8988T (cell line): ENCODE measurements at places on chromosomes 12 and 14.

- DNase-seq = no peak
Measured at GRCh38 chr12:124487066-124487833, 80.2 kb downstream of the NCOR2 start.

DNA sequence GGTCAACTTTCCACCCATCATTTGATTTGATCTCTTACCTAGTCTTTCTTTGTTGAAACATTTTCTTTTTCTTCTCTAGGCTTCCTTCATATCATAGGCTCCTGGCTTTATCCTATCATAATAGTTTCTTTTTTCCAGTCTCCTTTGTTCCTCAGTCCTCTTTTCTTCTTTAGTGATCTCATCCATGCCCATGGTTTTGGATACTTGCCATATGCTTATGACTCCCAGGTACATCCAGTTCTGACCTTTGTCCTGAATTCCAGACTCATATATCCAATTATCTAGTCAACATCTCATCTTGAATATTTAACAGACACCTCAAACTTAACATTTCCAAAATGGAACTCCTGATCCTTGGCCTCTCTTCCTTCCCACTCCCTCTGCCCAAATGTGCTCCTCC is 36.1 kb upstream of the KRAS start:
- no peak for DNase-seq

DNA sequence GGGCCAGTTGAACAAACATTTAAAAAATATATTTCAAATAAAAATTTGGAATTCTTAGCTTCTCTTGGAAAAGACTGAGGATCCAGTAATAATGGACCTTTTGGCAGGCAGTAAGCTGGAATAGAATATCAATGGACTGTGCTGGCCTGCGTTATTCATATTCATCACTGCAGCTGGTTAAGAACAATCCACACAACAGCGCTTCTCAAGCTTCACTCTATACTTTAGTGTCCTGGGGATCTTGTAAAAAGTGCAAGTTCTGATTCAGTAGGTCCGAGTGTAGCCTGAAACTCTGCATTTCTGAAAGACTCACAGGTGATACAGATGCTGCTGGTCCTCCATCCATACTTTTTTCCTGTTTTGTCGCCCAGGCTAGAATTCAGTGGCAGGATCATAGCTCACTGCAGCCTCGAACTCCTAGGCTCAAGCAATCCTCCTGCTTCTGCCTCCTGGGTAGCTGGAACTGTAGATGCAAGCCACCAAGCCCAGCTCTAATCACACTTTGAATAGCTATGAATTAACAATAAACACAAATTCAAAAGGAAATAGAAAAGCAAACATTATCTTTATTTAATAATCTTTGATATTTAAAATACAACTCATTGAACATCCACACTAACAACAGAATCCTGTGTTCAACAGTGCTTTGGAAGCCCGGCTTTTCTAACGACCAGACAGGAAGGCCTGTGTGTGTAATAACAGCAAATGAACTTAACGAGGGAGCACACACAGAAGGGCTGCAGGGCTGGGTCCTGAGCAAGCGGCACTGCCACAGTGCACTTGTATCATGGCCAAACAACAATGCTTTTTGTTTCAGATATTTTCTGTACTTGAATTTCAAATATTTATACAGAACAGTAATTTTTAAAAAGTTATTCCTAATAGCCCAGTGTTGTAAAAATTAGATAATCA is 18.4 kb upstream of the TRIP11 start:
- DNase-seq = no peak

GRCh38 chr12:6646276-6647082 is 753 bp downstream of the ACRBP start:
- no peak for DNase-seq

DNA sequence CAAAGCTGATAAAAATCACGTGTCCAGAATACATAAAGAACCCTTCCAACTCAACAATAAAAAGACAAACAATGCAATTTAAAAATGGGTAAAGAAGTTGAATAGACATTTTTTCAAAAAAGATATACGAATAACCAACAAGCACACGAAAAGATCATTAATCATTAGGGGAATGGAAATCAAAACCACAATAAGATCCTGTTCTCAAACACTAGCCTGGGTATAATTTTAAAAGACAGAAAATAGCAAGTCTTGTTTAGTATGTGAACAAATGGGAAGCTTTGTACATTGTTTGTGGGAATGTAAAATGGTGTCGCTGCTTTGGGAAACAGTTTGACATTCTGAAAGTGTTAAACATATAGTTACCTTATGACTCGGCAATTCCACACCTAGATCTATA is 86.3 kb upstream of the LMNTD1 start:
- no peak for DNase-seq

GRCh38 chr12:18683327-18684013 is 54.3 kb downstream of the PLCZ1 start:
- no peak for DNase-seq

DNA sequence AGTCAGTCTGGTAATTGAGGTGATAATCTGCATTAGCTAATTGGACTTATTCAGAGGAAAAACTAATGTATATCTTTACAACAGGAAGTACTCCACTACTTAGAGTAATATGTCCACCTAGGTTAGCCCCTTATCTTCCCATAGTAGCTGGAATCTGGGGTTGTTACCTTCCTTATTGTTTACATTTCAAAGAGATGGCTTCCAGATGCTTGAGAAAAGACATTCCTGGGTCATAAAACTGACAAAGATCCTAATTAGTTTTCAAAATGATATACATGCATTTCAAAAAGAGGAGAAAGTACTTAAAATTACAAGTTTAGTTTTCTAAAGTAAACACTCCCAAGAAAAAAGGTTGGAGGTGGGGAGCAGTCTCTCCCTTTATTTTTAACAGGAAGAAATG is 78.1 kb downstream of the RPL10L start:
- DNase-seq = no peak

DNA sequence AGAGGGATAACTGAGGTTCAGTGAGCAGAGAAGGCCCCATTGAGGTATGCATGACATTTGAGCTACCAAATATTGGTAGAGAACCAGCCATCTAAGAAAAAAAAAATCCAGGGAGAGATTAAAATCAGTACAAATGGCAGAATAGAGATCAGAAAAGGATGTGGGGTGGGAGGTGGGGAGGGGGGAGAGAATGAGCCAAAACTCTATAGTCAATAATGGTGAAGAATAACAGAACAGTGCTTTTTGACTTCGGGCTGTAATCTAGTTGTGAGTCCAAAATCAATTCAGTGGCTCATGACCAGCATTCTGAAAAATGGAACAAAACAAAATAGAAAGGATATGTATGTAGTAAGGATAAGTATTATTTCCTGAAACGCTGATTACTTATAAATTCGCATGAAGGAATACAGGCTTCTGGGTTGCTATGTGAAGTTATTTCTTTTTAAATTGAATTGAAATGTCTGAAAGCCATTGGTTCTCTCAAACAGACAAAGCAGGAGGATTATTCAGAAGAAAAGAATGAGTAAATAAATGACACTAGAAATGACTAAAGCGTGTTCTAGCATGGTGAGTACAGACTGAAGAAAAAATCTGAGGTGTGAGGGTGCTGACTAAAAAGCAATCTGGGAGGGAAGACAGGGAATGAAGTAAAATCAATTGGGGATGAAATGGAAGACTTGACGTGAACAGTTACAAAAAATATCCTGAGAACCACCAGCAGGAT is 72.4 kb downstream of the ATP2B1 start:
- DNase-seq = no peak

DNA sequence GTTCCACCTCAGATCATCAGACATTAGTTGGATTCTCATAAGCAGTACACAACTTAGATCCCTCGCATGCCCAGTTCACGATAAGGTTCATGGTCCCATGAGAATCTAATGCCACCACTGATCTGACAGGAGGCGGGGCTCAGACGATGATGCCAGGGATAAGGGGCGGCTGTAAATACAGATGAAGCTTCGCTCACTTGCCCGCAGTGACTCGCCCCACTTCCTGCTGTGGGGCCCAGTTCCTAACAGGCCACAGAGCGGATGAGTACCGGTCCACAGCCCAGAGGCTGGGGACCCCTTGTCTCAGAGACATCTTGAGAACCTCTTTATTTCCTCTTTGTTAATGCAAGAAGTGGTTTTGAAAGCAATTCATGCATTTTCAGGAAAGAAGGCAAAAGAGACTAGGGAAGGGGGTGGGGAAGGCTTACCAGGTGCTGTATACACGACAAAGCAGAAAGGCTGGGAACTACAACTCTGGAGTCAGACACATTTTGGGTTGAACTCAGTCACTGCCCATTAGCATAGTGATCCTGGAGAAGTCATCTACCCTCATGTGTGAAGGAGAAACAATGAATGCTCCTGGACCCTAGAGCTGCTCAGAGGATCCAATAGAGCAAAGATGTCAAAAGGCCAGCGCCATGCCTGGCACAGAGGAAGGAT is 68.7 kb downstream of the EID3 start:
- DNase-seq = no peak

- DNase-seq = no peak
Measured at GRCh38 chr14:61491876-61492434, 170.6 kb downstream of the PRKCH start.

DNA sequence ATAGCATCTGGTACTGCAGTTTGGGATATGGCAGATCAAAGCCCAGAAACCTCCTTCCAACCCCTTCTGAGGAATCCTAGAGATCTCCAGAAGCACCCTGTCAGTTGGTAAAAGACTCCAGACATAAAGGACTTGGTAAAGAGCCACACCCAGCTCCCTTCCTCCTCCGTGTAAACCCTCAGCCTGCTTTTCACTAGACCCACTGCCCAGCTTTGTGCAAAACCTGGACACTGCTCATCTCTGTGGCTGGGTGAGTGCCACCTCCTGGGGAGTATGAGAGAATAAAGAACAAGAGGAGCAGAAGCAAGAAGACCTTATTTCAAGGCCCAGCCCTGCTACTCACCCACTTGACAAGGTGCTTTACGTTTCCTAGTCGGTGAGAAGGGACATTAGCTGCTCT is 33.0 kb downstream of the ANO2 start:
- no peak for DNase-seq

DNA sequence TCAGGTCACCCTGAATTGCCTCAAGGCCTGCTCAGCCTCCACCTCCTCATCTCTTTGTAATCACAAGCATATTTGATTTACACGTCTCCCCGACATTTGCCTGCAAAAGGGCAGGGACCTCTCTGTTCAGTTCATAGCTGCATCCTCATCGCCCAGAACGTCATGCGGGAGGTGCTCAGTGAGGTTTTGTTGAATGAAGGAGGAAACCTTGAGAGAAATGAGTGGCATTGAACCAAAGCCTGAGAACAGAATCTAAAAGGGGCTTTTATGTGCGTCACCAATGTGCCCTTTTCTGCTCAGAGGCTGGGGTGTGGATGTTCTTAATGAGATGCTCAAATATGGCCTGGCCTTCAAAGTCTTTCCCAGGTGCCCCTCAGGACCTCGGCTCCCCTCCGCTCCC is 50.0 kb upstream of the LHX5 start:
- DNase-seq = no peak

DNA sequence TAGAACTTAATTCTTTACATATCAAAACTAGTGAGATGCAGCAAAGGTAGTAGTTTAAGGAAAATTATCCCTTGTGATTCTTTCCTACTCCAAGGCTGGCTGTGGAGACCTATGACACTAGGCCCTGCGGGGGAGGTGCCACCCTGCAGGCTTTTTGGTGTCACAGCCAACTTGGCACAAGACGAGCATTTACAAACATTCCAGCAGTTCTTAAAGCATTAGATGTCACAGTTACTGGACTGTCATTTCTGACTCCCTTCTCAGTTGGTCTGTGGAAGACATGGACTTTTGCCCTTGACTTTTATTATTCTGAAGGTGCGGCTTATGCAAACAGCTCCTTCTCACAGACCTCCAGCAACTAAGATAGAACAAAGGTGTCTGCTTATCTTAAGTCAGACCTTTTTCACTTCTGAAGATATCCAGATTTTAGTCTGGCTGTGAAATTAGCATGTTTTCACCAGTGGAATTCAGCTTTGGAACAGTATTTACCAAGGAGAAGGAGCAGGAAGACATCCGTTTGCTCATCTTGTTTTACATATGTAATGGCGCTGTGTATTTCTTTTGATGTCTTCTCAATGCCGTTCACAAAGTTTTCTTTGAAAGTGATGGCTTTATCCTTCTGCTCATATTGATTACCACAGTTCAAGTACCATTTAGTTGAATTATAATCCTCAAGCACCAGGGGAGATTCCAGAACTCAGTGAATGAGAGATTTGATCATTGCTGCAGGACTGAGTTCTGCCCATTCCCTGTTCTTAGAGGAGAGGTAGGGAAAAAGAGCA is 17.9 kb downstream of the SRGAP1 start:
- no peak for DNase-seq

DNA sequence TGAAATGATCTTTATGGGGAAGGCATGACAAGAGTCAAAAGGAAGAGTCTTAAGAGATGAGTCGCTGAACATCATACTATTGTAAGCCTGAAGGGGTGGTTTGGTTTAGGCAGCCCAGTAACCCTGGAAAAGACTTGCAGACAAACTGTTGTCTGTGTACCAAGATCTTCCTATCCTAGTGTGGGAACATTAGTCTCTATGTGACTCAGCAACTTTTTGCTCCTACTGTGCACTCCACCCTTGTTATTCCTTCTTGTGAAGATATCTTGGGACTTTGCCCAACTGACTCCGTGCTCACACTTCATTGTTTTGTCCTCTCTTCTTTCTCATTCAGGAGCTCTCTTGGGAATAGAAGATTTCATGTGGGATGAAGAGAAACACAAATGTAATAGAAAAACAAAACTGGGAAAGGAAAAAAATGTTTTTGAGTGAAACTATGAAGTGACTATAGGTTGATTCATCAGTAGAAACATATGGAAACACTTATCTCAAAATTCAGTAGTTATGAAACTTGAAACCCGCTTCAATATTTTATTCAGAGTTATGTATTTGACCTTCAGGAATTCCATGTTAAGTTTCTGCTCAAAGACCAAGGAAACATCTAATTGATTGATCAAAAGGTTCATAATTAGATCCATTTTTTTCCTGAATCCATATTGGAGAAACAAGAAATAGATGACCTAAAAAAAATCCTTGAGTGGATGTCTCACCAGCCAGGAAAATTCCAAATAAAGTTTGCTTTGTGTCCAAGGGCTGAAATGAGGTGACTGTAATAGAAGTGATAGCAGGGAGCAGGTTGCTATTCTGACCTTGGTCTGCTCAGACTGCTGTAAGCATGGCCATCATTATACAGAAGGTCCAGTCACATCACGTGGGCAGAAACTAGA is 67.2 kb downstream of the BTG1 start:
- no peak for DNase-seq
